ENCODE measurements at places on chromosomes 3 and 15.

DNA sequence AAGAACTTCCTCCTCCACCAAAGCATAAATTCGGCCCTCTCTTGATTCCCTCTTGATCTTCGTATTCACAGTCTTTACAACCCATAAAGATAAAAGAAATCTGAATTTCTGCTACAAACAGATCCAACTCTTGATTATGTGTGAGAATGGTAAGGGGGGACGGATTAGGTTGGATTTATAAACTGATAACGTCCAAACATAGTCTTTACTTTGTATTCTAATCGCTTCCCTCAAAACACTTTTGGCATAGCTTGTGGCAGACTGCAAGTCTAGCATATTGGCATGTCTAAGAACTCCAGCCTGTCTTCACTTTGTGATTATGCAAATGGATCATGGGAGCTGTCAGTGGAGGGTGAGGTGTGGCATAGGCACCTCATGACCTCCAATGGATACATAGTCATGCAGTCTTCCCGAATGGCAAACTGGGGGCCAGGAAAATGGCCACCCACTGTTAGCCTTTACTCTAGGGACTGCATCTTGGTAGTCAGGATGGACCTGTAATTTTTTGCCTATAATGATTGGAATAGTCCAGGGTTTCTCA is 24.3 kb upstream of the GPR171 start:
- no peak for DNase-seq

- DNase-seq: no peak
Measured at GRCh38 chr3:6449099-6449498, 411.8 kb upstream of the GRM7 start.

DNA sequence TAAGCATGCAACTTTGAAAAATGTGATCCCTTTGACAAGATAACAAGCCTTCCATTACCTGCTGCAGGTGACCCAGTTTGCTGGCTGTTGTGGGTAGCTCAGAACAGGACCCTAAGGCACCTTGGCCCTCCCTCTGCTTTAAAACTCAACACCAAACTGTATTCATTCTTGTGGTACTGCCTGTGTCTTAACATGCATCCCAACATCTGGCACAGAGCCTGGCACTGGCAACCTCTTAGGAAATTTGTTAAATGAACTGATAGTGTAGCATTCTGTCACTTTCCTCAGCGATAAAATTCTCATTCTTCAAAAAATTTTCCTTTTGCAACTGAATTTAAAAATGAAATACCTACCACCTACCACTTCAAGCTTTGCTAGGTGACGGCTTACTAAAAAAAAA is 287.3 kb upstream of the ADAMTS9 start:
- DNase-seq: no peak

GRCh38 chr15:52076889-52077781 is 35.4 kb downstream of the BCL2L10 start:
- no peak for DNase-seq

- no peak for DNase-seq
Measured at GRCh38 chr15:80836223-80836622, 57.1 kb downstream of the CEMIP start.

DNA sequence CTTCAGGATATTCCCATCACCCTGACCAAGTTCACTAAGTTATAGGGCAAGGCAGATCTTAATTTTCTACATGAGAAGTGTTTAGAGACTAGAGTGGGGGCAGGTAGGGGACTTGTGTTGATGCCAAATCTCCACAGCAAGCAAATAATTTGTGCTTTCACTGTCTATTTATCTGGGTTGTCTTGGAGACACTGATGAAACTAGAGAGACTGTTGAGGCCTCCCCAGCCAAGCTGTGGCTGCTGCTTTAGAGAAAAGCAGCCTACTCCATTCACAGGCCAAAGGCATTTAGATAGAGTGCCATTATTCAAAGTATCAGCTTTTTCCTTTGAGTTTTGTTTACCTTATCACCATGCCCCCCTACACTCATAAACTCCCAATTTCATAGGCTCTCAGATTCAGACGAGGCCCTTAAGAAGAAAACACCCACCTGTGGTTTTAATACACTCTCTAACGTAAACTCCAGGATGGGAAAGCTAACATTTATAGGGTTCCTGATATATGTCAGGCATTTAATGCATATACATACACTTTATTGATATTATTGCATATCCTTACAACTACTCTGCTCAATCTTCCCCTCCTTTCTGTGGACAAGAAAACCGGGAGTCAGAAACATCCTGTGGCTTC is 130.4 kb upstream of the FOXB1 start:
- no peak for DNase-seq

GRCh38 chr3:33834096-33834453 is 35.6 kb downstream of the PDCD6IP start:
- DNase-seq: no peak

- DNase-seq: no peak
Measured at GRCh38 chr3:58281069-58281468, 25.0 kb upstream of the RPP14 start.

DNA sequence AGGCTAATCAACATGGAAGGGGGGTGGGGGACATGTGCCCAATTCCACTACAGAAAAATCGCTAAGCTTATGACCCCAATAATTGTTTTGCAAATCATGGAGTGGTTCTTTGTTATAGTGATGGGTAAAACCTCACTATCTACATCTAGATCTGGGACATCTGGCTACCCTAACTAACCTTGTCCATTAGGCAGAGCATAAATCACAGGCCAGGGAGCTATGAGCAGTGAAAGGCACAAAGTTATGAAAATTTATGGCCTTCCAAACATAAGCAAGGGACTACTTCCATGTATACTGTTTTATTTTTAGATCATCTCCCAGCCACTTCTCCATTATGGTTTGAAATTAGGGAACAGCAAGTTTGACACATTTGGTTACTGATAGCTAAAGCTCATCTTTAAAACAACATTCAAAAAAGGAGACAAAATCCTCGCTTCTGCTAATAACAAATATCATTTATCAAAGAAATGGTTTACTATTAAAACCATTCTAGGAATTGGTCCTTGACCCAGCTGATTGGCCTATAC is 78.3 kb downstream of the RSL24D1 start:
- no peak for DNase-seq

GRCh38 chr3:143650827-143651226 is 197.4 kb downstream of the SLC9A9 start:
- no peak for DNase-seq

- DNase-seq: no peak
Measured at GRCh38 chr3:4448187-4448586, 18.9 kb downstream of the SUMF1 start.

DNA sequence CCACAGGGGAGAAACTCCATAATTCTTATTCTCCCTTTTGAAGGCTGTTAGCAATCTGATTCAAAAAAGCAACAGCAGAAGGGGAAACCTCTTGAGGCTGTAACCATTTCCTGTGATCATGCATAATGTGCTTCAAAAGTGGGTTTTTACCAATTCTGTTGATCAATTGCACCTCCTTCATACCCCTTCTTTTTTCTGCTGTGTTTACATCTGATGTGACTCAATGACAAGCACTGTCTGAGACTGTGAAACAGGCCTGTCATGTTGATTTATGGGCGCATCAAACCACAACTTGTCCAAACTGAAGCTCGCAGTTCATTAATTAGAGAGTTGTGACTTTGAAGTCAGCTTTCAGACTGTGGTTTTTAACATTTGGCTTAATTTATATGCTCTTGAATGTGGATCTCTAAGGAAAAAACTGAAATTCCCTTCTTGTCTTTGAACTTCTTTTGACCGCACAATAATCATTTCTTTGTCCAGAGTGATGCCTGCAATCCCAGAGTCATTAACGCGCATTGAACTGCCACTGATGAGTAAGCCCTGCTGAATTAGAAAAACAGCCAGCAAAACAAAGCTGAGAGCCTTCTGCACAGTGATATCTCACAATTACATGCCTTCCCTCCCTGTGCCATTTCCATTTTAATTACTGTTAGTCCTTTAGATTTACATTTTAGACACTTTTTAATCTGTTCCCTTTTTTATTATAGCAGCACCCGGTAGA is 532.8 kb downstream of the FOXP1 start:
- no peak for DNase-seq

GRCh38 chr3:52093756-52094545 is 37.6 kb upstream of the DUSP7 start:
- no peak for DNase-seq

DNA sequence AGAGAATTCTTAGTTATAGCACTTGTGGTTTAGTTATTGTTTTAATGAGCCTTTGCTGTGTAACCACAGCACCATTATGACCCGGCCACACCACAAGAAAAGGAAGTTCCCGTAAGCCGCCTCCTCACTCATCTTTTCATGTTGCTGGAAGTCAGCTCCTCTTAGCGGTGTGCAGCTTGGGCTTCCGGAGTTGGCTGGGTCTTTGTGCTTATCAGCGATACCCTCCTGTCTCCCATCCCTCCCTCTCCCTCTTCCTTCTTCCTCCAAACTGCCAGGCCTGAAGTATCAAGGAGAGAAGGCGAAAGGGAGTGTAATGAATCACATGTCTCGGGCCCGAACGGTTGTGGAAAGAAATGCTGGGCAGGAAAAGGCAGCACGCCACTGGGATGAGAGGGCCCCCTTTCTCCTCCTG is 353.5 kb downstream of the MCTP2 start:
- peak; percentile 71 for DNase-seq

- no peak for DNase-seq
Measured at GRCh38 chr3:22981166-22981565, 222.0 kb upstream of the UBE2E2 start.

DNA sequence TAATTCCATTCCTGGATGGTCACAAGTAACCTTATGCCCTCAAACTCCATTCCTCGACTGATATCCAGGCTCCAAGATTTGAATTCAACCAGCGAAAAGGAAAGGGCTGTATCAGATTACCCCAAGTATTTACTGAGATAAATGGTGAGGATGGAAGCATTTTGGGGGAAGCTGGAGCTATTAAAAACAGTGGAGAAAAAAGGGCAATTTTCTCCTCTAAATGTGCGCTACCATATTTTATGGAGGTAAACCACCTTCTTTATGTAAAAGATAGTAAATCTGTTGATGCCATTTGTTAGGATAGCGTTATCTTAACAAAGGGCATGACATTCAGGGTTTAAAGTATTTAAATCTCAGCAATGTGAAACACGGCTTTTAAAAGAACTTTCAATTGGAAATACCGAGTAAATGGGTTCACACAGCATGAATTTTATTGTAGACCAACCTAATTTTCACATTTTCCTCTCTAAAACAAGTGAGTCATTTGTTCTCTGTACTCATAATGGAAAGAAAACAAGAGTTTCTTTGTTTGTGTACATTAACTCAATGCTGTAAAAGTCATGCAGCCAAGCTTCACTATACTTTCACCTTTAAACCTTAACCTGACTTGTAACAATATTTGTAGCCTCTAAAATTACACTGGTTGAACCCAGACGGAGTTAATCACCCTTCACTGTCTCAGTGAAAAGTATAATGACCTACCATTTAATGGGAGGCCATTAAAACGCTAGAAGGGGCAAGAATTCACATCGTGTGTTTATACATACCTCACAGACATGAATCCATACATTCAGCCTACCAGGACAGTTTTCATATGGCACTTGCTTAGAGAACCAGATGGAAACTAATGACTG is 773.4 kb downstream of the ROBO1 start:
- DNase-seq: no peak

DNA sequence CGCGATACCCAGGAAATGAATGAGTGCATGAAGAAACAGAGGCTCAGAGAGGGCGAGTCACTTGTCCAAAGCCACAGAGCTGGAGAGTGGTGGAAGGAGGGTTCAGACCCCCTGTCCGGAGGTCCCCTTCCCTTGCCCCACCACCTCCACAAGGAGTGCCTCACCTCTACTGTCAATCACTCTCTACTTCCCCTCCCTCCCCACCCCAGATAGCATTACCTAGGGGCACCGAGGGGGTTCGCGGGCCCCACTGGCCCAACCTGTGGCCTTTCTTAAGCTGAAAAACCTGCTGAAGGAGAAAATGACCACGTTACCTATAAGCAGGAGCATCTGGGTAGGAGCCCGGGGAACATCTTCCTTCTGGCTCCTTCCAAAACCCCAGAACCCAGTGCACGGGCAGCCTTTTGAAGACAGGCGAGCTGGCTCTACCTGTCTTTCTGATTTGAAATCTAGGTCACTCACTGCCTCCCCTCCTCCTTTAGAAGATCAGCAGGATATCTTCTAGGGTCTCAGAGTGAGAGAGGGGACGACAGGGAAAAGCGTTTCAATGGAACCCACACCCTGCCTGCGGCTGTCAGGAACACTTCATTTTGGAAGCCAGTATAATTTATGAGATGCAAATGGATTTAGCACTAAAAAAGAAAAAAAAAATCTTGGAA is 89.9 kb upstream of the MEF2A start:
- peak; percentile 46 for DNase-seq

DNA sequence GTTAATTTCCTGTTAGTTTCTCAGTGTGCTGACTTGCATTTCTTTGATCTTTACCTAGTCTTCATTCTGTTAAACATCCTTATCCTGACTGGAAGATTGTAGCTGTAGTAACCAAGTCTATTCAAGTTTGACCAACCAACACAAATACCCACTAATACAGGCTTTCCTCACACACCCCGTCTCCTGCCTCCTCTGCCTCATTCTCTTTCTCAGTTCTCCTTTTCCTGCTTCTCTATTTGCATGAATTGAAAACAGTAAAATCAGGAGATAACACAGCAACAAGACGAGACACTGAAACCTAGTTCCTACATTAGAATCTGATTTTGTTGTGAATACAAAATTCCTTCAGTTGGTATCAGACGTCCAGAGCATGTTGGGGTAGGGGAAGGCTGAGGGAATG is 116.9 kb upstream of the ARPP21 start:
- no peak for DNase-seq

- no peak for DNase-seq
Measured at GRCh38 chr3:115725800-115726199, 102.5 kb downstream of the GAP43 start.

- no peak for DNase-seq
Measured at GRCh38 chr15:73001840-73002239, 50.4 kb upstream of the NEO1 start.

DNA sequence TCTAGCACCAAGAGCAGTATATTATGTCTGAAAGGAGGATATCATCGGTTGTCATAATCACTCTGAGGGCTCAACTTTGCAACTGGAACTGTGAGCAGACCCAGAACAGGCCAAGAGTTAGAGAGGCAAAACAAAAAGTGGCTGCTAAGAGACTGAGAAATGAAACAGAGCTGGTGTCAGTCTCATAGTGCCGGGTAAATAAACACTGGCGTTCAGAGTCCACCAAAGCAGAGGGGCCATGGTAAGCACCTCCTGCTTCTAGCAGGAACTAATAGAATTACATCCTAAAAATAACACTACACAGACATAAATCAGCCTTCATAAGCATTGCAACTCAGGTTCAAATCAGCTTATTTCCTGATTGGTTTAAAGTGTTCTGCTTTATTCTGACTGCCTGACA is 10.3 kb upstream of the IL12A start:
- no peak for DNase-seq

GRCh38 chr15:100918690-100919480 is at the start of gene LRRK1:
Gene LRRK1, plus strand, starts transcription at chr15:100919357. Its CDS starts 5,276 bp downstream, at chr15:100924633.
- DNase-seq: peak; percentile 63
